ENCODE measurements at places on chromosomes 5 and 9.
A peak's percentile ranks its signal among the peaks of the same experiment; 100 is the strongest.

DNA sequence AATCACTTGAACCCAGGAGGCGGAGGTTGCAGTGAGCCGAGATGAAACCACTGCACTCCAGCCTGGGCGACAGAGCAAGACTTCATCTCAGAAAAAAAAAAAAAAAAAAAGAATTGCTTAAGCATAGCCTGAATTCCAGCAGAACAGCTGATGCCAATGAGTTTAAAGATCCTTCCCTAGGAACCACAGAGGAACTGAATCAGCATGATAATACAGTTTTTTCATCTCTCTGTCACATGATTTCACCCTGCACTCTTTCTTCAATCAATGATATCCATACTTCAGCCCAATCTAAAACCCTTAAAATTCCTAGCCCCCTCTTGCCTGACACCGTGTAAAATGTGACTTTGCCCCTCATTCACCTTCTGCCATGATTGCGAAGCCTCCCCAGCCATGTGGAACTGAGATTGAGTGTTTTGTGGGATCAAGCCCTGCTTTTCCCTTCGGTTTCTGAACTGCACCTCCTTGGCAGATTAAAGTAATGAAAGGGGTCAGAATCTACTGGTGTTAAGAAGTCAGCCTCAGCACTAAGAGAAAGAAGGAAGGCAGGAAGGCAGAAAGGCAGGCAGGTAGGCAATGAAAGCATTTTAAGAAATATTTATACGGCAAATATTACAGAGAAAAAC lies 20.9 kb upstream of the DMXL1 start:
- DNase-seq: peak; percentile 46

GRCh38 chr9:2227144-2227867 lies 212.2 kb downstream of the SMARCA2 start:
- peak; percentile 42 for DNase-seq

GRCh38 chr9:128249908-128250838 lies 25.6 kb downstream of the GOLGA2 start:
- DNase-seq: peak; percentile 88

DNA sequence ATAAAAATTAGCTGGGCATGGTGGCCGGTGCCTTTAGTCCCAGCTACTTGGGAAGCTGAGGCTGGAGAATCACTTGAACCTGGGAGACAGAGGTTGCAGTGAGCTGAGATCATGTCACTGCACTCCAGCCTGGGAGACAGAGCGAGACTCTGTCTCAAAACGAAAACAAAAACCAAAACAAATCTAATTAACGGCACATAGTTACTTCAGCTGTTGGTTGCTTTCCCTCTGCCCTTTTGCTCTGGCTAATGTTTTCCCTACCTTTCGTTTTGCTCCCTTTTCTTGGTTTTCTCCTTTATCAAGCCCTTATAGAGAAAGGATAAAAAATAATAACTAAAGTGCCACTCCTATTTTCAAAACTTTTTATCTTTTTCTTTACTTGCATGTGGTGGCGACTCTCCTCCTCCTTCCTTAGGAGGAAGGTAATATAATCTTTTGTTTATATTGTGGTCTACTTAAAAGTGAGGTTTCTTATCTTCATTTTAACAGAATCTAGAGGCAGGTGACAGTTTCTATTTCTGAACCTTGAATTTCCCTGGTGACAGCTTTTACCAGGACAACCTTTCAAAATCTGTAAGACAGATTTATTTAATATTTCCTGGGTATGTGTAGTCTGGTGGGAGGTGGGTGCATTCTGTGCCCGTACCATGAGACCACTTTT lies 125.4 kb downstream of the ARHGEF28 start:
- no peak for DNase-seq

GRCh38 chr5:73151766-73152410 lies 21.1 kb upstream of the TMEM174 start:
- DNase-seq: peak; percentile 18

- DNase-seq: no peak
Measured at GRCh38 chr5:3029396-3029795, 277.9 kb upstream of the IRX2 start.

DNA sequence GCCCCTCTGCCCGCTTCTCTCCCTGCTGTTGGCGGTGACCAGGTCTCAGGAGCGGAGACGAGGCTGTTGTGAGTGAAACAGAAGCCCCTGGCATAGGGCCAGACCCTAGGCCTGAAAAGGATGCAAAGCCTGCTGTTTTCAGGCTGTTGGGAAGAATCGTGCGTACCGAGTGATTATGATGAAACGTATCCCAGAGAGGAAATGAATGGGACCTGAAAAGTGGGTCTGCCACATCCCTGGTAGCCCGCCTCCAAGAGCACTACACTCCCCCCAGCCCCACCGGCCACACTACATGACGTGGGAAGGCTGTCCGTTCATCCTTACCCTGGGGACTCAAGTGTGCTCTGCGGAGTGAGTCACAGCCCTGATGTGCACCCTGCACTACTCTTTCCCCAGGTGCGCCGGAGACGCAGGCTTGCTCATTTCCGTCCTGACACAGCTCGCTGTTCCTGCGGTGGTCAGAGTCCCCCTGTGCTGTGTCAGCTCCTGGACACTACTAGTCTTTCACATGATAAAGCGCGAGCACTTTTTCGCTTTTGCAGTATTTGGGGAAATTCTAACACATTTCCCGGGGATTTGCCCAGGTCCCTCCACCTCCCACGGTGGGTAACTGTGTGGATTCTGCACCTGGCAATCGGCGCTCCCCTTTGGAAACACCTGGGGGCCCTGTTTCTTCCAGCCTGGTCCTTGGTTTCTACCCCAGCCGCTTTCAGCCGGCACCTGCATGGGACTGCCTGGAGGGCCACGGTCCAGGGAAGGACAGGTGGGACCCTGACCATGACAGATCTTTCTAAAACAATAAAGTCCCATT lies 91.5 kb downstream of the ANKRD33B start:
- peak; percentile 48 for DNase-seq

Measured in astrocyte of the hippocampus (primary cell).